Hypothalamus (tissue), 51 donors: ENCODE measurements at places on chromosomes 7 and 10.

DNA sequence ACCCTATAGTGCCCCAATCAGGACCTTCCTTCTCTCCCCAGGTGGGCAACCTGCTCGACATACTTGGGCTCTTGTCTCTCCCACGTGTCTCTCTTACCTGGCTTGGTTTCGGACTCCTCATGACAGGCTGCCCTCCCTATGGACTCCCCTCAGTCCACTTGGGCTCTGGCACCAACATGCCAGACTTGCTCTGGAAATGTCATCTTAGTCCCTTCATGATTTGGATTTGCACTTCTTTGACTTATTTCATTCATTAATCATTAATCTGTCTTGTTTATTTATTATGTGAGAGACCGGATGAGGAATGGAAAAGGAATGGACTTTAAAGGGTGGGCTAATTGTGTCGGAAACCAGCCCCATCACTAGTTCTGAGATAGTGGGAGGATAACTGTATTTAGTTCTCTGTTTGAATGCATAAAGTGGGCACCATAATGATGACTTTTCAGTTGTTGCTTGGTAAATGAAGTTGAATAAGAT is 108.0 kb downstream of the SND1 start:
- no peak for DNase-seq

DNA sequence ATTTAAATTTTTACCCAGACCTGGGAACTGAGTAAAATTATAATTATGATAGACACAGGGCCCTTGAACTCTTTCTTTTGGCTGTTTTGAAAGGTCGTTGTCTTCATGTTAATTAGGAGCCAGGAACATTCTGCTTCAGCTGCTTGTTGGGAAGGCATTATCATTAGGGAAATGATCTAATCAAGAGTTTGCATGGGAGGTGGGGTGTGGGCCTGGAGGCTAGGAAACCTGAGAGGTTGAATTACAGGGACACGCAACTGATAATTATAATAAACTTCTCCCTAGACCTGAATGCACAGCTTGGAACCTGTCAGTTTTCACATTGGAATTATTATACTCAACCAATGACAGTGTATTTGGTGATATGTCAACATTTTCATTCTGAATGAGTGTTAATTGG is 237.7 kb downstream of the CACNB2 start:
- DNase-seq = no peak

DNA sequence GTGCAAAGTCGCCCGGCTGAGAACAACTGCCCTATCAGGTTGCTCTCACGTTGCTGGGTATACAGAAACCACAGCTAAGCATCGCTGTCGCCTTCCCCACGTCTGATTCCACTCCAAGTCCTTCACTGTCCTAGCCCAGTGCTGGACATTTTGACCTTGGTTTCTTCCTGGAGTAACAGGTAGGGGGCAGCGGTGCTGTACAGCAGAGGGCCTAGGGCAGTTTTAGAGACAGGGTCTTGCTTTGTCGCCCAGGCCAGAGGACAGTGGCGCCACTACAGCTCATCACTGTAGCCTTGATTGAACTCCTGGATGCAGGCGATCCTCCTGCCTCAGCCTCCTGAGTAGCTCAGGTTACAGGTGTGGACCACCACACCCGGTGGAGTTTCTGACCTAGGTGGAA is 2.6 kb downstream of the CLDN15 start:
- no peak for DNase-seq

DNA sequence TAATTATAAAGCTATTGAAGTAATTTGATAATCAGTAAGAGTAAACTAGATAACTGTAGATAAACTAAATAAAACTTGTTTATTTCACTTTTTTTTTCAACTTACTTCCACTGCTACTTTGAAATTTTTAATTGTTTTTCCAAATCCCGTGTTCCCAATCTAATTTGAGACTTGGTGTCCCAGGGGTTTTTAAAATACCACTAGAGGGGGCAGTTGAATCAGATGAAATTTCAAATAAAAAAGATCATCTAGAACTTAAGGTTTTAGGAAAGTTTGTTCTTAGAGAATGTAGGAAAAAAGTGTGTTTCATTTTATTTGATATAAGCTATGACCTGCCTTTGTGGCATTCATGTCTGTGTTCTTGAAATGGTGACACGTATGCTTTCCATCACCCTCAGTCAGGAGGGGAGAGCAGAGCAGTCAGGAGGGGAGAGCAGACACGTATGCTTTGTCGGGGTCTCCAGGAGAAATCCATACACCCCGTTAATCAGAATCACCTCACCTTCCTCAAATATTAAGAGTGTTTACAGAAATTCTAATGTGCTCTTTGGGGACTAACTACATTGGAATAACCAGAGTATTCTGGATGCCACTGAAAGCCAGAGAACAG is 49.9 kb downstream of the C10orf67 start:
- DNase-seq = no peak

- no peak for DNase-seq
Measured at GRCh38 chr7:31437250-31437865, 76.5 kb upstream of the ITPRID1 start.

- DNase-seq = peak; percentile 12
Measured at GRCh38 chr10:50576245-50576815, 47.4 kb downstream of the SGMS1 start.
